ENCODE measurements at places on chromosomes 6 and 20.

GRCh38 chr6:166908811-166909210 lies 47.5 kb downstream of the RNASET2 start:
- DNase-seq, result no peak

DNA sequence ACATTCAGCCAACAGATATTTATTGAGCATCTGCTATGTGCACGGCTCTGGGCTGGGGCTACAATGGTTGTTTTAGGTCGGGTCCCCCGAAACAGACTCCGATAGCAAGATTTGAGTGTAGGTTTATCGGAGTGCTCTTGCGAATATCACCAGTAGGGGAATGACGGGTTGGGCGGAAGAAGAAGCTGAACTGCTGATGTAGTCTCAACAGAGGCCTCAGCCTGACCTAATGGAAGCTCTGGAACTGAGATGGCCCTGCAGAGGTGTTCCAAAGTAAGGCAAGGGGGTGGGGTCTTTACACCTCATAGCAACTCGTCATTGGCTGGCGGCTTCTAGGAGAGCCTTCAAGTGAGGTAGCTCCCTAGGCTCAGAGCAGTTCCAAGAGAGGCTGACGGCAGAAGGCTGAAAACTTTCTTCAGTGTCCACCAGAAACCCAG lies 1.1 kb downstream of the L3MBTL1 start:
- DNase-seq, result no peak

DNA sequence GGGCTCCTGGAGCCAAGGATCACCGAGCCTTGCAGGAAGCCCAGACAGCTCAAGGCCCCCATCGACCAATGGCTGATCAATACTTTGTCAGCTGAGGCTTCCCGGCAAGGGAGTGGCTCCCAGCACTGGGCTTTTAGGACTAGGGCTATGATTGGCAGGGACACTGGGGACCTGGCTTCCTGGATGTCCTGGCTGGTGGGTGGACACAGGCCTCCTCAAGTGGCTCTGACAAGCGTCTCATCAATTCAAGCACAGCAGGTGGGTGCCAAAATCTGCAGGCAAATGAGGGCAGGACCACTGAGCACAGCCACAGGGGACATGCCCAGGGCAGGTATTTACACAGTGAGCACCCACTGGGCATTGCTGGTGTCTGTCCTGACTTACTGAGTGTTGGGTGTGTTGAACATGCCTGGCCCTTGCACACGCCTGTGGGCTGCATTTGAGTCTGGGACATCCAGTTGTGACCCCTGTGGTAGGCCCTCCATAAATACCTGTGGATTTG lies 420.1 kb upstream of the SULF2 start:
- no peak for DNase-seq

- no peak for DNase-seq
These were observed 5.9 kb downstream of the IP6K3 start for GRCh38 chr6:33740794-33741193.
